HL-60 (cell line): ENCODE measurements at places on chromosomes 12 and 14.
A peak's percentile ranks its signal among the peaks of the same experiment; 100 is the strongest.

DNA sequence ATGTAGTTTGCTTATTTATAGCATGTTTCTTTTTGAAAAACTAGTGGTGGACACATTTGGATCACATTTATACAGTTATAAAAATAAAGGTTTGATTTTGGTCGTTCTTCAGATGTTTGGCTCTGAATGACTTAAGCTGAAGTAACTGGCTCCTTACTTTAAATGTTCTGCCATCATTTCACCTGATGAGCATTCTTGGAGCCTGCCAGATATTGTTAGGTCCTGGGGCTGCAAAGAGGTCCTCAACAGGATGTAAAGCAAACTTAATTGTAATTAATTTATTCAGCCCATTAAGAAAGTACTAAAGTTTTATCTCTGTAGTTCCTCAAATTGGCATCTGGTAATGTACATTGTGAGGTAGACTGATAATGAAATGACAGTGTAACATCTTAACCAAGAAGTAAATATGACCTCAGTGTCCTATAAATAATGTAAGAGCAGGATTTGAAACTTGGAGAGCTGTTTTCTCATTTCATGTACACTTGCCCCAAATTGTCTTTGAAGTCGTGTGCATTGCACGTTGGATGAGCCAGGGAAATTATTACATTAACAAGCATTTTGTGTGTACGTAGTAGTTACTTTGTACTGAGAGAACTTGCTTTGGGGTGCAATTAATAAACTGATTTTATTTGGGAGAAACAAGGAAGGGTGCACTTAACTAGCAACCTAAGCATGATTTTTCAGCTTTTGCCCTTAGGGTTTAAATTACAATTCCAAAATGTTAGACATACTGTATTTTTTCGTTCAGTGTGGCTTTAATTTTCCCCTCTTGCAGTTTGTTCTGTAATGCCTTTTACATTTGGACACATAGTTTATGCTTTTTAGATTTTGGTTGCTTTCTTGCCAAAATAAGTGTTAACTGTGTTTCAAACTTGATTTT, 7.5 kb downstream of the EIF5 start:
- DNase-seq, result no peak

- no peak for DNase-seq
Measured at GRCh38 chr12:93019975-93020630, 91.0 kb upstream of the EEA1 start.

- DNase-seq, result peak; percentile 92
Measured at GRCh38 chr12:98464190-98464589, 51.2 kb upstream of the TMPO start.

DNA sequence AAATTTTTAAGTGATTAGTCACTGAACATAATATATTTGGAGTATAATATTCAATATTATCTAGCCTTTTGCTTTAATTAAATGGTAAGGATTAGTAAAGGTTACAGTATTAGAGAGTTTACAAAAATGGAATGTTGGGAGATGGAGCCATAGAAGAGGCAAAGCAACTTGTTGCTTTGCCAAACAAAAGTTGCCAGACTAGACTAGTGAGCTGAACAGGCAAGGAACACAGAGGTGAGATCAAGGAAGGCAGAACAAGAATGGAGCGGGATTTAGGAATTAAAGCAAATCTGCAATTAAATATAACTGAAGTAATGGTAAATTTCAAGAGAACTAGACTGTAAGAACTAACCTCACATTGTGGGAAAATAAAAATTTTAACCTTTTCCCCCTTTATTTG, 5.1 kb downstream of the ARF6 start:
- no peak for DNase-seq

DNA sequence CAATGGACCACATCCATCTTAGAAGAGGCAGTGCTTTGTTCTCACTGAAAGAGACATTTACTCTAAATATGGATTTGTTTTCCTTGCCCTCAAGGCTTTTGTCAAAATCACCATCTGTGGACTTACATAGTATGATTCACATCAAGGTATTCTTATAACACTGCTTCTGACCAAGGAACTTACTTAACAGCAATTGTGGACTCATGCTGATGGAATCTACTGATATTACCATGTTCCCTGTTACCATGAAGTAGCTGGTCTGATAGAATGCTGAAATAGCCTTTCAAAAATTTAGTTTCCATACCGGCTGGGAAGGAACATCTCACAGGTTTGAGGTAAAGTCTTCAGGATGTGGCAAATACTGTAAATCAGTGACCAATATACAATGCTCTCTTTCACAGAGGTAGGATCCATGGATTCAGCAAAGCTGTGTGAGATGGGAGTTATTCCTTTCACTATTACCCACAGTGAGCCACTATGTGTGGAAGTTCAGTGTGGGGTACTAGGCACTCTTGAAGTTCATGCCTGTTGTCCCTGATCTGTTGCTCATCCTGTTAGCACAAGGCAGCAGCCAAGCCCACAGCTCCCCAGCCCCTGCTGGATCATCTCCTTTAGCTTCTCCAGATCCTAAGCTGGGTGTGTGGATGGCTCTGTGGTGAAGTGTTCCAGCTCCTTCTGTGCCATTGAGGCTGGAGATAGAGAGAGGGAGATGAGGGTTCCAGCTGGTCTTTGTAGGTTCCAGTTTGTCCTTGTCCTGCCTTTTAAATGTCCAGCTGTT, 126.4 kb downstream of the ATP23 start:
- no peak for DNase-seq

- no peak for DNase-seq
Measured at GRCh38 chr12:21776175-21776574, 1.7 kb upstream of the KCNJ8 start.

DNA sequence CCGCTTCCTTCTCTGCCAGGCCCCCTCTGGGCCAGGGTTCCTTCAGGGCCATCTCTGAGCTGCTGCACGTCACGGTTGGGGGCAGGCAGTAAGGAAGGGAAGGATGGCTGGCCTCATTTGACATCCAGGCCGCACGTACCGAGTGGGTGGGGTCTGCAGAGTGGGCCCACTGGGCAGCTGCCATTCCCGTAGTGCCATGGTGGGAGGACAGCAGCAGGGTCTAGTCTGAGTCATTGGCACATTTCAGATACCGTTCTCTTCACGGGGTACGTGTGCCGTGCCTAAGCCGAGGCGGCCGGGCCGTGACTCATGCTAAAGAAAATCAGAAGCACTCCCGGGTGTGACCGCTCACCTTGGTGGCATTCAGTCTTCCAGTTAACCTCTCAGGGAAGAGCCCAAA, 43.9 kb downstream of the IL31 start:
- DNase-seq, result no peak

GRCh38 chr12:105030820-105031807, 45.0 kb downstream of the NOPCHAP1 start:
- DNase-seq, result no peak

GRCh38 chr14:100815478-100816285, 10.2 kb upstream of the MEG3 start:
- no peak for DNase-seq

GRCh38 chr12:110743571-110744093, 941 bp upstream of the PPP1CC start:
- peak; percentile 47 for DNase-seq

DNA sequence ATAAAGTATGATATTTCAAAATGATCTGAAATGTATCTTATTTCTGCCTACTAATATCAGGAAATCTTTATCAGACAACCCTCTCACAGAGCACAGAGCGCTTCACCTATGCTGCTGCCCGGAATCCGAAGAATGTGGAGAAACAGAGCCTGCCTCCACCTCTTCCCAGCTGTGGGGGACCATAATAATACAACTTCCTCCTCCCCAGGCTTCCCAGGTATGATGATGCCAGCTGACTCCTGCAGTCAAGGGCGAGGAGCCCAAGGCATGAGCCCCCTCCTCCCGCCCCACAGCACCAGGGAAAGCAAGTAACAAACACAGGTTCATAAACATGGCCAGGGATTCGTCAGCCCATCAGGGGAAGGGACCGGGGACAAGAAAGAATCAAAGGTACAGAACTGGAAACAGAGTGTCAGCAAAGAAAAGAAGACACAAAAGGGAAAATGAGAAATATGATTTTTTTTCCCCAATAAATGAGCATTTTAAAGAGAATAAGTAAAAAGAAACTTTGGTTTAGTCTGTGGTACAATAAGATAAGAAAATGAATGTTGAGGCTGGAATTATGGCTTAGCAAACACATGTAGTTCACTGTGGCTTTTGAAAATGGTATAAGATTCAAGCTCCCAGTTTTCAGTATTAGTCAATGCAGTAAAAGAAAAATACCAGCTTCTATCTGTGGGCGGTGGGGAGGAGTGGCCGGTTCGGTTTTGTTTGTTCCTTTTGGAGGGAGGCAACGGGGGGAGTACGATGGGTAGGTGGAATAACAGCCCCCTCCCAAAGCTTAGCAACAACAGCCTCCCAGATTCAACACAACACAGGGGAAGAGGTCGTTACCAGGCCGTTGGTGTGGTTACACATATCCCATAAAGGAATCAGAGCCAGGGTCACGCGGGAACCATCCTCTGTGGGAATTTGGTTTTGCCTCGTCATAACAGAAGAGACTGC, 68.3 kb downstream of the SETD3 start:
- no peak for DNase-seq

DNA sequence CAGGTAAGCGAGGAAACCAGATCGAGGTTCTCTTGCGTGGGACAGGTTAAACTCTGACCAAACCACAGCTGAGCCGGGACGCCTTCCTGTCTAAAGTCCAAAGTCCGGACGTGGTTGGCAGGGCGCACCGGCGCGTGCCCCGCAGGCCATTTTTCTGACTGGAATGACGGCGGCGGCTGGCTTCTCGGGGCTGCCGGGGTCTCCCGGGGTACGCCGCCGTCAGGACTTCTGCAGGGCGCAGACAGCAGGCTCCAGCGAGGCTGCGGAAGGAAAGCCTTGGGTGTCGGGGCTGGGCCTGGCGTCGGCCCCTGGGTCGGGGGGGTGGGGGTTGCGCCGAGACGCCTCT, 32.8 kb downstream of the MIA2 start:
- no peak for DNase-seq

- no peak for DNase-seq
Measured at GRCh38 chr14:68784978-68785533, 7.8 kb downstream of the ZFP36L1 start.

- DNase-seq, result no peak
Measured at GRCh38 chr12:47882781-47883546, 21.8 kb downstream of the VDR start.

GRCh38 chr14:52063052-52063462, 5.8 kb downstream of the NID2 start:
- DNase-seq, result no peak

GRCh38 chr12:68259318-68259940, 6.0 kb upstream of the IL22 start:
- DNase-seq, result no peak

DNA sequence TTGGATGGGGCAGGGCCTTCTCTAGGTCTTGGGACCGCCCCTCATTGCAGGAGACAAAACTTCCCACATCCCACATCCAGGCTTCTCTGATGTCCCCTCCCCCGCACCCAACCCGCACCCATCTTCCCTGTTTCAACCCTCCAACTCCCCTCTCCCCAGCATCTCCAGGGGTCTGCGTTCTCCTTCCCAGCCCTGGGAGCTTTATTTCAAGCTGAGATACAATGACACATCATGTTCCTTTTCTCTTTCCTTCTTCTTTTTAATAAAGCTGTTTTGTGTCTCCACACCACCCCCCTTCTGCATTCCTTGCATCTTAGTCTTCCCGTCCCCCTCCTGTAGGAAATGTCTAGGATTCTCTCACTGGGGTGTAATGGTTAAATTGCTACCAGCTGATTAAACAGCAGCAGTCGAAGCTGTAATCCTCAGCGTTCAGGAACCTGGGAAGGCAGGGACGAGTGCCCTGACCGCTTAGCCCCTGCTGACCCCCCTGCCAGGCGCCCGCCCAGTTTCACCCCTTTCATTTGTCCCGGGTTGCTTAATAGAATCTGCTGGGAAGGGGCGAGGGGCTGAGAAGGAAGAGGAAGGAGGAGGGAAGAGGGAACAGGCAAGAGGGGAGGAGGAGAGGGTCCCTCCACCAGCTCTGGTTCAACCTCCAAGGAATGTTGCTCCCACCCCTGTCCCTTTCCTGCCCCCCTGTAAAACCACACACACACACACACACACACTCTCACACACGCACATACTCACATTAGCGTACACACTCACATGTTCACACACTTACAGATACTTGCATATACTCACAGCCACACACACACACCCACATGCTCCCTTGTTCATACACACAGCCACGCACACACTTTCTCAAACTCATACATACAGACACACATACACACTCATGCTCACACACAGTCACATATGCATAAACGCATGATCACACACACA, 104.5 kb upstream of the MED13L start:
- DNase-seq, result no peak

DNA sequence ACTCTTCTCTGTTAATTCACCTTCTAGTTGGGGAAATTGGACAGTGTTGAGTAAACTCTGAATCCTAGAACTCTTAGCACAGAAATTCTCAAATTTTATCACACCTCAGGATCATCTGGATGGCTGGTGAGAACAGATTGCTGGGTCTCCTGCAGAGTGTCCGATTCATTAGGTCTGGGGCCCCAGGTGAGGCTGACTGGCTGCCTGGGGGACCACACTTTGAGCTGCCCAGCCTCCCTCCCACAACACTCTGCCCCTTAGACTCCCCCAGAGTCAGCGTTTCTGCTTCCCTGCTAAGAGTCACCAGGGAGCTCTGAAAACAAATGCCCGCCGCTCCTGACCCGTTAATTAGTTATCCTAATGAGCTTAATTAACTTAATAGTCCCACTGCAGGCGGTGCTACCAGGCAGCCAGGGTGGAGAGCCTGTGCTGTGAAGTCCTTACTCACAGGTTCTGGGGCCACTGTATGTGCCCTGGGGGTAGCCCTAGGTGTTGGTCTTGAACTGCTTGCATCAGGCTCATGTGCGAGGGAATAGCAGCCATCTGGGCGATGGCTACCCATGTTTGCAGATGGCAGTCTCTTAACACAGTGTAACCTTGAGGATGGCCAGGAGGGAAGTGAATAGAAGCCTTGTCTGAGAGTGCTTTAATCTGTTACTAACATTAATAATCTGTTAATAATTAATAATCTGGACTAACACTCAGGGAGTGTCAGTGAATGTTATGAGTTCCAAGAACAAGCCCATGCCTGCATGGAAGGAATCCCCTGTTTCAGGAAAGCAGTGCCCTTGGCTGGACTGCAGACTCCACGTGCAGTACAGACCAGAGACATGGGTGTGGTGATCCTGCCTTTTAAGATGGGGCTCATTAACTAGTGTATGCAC, 35.6 kb downstream of the AACS start:
- DNase-seq, result no peak

DNA sequence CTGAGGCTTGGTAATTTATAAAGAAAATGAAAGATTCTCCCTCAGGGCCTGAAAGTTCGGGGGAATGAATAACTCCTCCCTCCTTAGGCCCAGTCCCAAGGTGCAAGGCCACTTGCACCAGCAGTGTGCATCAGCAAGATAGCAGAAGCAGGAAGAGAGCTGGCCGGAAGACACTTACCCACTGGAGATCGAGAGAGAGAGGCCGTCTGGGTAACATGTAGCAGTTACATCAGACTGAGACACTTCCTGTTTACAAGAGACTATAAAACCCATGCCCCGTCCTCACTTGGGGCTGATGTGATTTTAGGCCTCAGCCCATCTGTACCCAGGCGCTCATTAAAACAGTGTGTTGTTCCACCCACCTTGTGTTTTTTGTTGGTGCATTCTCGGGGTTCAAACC, 85.2 kb downstream of the TMTC3 start:
- DNase-seq, result no peak
